GM12891 (cell line): ENCODE measurements at places on chromosomes 3 and 15.

GRCh38 chr15:34338347-34338746 lies 766 bp upstream of the SLC12A6 start:
- no peak for DNase-seq

- DNase-seq = peak; percentile 30
Observed at GRCh38 chr15:98649472-98650416, 1.4 kb downstream of the IGF1R start.

DNA sequence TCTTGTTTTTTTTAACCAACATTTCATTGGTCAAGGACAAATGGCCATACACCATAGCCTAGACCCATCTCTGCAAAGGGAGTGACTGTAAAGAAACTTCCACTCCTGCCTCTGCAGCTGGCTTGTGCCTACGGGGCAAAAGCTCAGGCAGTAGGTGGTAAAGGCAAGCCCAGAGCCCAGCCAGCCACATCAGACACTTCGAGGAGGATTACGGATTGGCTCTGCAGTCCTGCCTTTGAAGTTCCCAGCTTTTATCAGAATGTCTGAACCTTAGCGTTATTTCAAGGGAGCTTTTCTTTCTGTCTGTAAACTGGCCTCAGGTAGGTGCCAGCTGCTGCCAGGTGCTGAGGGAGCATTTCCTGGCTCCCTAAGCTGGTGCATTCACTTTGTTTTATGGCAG lies 15.6 kb downstream of the ZNF710 start:
- no peak for DNase-seq

GRCh38 chr15:97071668-97072067 lies 741.2 kb downstream of the NR2F2 start:
- no peak for DNase-seq

DNA sequence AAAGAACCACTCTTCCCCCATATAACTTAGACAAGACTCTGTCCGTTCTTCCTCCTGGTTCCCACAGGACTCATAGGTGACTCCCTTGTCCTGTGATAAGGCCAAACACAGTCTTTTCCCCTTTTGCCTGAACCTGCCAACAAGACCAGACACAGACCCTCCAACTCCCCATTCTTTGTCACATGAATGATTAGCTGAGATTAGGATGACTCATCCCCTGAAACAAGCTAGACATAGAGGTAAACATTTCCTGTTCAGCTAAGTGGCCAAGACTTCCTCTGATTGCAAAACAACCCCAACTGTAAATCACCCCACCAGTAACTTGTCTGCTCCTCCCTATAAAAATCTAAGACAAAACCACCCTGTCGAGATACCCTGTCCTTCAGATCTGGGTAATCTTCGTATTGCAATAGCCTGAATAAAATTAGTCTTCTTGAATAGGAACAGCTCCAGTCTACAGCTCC lies 11.4 kb upstream of the HTR3E start:
- no peak for DNase-seq

DNA sequence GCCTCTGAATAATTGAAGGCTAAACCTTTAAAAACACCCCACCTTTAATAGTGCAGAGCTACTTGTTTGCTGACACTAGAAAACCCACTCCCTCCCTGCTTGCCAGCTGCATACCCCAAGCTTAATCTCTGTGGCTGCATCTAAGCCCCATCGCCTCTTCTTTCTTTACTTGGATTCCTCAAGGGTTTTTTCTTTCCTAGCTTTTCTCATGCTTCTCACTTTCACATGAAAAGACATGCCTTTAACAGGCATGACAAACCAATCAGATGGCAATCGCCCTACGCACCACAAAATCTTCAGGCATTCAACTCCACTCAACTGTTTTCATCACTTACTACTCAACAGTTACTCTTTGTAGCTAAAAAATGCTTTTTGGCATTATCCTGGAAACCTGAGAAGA lies 77.5 kb downstream of the PLD1 start:
- no peak for DNase-seq

- DNase-seq = no peak
Observed at GRCh38 chr3:25471081-25471768, 43.2 kb downstream of the RARB start.

- DNase-seq = no peak
Observed at GRCh38 chr3:193389335-193389734, 10.8 kb upstream of the ATP13A5 start.

GRCh38 chr3:13164893-13165492 lies 91.8 kb upstream of the IQSEC1 start:
- DNase-seq = no peak

DNA sequence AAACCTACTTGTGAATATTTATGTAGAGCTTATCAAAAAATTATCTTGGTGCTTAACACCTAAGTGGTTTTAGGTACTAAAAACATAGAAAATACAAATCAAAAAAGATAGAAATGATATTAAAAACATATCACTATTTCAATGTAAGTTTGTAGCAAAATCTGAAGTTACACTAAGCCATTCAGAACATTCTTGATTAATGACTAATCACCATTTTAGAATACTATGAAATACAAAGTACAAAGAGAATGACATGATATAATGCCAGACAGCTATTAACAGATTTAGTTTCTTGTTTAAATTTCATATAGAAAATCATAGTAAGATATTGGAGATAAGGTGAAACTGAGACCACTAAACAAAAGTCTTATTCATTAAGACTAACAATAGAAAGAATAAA lies 169.7 kb upstream of the AGTR1 start:
- DNase-seq = no peak

DNA sequence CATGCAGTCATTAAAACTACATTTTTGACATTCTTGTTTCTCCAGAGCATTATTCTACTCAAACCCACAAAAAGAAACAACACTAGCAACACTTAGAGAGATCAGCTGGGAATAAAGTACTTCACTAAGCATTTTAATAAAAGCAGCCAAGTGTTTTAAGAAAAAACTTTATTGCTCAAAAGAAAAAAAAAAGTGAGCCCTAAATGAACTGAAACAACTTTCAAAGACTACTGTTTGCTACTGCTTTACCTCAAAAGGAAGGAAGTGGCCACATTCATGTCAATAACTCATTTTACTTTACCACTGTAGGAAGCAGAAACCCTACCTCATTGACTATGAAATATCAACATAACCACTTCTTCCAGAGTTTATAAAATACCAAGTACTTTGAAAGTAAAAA lies 91.3 kb downstream of the UACA start:
- DNase-seq = no peak

DNA sequence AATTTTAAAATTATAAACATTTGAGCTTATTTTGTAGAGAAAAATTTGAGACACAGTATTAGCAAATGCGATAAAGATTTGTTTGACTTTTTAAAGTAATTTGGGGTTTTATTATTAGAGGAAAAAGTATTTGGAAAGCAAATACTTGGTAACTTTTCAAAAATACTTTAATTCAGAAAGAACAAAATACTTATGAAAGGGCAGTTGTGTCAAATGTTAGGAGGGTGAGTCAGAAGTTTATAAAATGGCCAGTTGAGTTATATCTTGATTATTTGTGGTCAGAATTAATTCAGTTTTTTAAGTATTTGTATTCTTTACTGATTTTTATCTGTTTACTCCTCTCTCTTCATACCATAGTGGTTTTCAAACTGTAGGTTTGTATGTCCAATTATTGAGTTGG lies 12.1 kb downstream of the LACTB start:
- DNase-seq = no peak

- DNase-seq = no peak
Observed at GRCh38 chr3:10744098-10744465, 71.9 kb upstream of the SLC6A11 start.

GRCh38 chr15:62450061-62450460 lies 285.0 kb upstream of the C2CD4B start:
- DNase-seq = no peak

GRCh38 chr3:152202976-152203626 lies 65.6 kb upstream of the MBNL1 start:
- no peak for DNase-seq
